ENCODE measurements at places on chromosomes 2 and 18. TPM values are rescaled to one million over a fixed set of nuclear protein-coding genes. Genes with fewer than 3 reads are reported as not detected.

NDC80 gene
- total RNA-seq, result 0.98 TPM

ELOA2 gene
- total RNA-seq, result not detected

RBM44 gene
- 2.0 TPM for total RNA-seq

CCL20 gene
- total RNA-seq, result not detected

MOGAT1 gene
- total RNA-seq, result 0.98 TPM

CROCC2 gene
- not detected for total RNA-seq

XDH gene
- total RNA-seq, result 0.16 TPM

ZC3H8 gene
- total RNA-seq, result 38.3 TPM

ALPG gene
- total RNA-seq, result not detected

KLHL41 gene
- total RNA-seq, result 2.3 TPM

VAMP5 gene
- total RNA-seq, result 50.8 TPM

C2orf80 gene
- not detected for total RNA-seq

HAAO gene
- total RNA-seq, result 4.4 TPM

KCNE4 gene
- total RNA-seq, result 26.2 TPM

VWA3B gene
- not detected for total RNA-seq

POTEJ gene
- not detected for total RNA-seq

KCNS3 gene
- total RNA-seq, result 61.6 TPM
